Central memory CD4-positive, alpha-beta T cell (primary cell): ENCODE measurements at places on chromosomes 12 and 14.

GRCh38 chr14:87896393-87897380 is 96.3 kb downstream of the GALC start:
- no peak for DNase-seq

DNA sequence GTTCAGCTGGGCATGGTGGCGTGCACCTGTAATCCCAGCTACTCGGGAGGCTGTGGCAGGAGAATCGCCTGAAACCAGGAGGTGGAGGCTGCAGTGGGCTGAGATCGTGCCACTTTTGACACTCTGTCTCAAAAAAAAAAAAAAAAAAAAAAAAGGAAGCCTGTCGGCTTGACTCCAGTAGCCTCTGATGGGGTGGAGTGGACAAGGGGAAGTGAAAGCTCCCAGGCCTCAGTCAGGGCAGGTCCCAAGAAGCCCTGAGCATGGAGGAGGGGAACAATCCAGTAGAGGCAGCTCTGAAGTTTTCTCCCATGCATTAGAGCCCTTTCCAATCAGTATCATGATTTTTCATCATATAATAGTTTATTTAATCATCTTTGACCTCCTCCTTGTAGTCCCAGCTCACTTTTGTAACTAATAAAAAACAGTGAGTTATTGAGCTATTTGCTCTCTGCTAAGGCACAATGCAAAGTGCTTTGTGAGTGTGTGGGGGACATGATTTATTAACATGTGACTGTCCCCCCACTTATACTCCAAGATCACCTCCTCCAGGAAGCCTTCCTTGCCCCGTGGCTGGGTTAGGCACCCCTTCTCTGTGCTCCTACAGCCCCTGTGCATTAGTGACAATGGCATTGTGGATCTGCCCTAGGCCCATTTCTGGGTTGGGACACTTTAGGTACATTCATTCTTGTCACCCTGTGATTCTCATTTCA is 4.7 kb upstream of the SSH1 start:
- no peak for DNase-seq

- no peak for DNase-seq
Measured at GRCh38 chr14:23366426-23366921, 1.5 kb upstream of the EFS start.

- DNase-seq: no peak
Measured at GRCh38 chr12:89412665-89413064, 60.4 kb upstream of the DUSP6 start.

DNA sequence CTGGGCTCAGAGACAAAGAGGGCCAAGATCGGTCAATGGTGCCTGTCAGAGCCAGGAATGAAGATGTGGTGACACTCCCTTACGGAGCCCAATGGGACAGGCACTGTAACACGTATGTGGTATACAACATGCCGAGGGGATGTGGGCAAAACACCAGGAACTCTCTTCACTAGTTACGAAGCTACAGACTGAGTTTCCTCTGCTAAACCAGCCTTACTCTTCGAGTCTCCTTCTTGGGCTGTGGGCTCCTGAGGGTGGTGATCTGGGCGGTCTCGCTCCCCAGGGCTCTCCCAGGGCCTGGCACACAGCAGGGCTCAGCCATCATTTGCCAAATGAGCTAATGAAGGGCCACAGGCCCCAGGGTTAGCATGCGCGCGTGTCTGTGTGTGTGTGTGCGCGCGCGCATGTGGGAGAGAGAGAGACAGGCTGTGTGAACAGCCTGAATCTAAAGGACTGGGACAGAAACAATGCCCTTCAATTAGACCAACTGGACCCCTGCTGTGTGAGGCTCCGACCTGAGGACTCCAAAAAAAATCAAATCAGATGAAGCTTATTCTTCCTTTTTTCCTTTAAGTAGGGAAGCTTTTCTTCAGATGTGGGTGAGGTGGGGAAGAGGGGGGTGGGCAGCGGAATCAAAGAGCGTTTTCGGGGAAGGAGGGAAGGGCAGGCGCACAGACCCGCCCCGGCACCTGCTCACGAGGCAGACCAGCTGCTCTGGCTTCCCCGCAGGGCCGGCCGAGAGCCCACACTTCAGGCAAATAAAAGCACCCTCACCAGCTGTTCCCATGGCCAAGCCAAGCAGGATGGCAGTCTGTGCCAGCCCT is 42.5 kb downstream of the CCDC88C start:
- peak; percentile 67 for DNase-seq

GRCh38 chr12:79563021-79563740 is 127.6 kb downstream of the PAWR start:
- DNase-seq: no peak

DNA sequence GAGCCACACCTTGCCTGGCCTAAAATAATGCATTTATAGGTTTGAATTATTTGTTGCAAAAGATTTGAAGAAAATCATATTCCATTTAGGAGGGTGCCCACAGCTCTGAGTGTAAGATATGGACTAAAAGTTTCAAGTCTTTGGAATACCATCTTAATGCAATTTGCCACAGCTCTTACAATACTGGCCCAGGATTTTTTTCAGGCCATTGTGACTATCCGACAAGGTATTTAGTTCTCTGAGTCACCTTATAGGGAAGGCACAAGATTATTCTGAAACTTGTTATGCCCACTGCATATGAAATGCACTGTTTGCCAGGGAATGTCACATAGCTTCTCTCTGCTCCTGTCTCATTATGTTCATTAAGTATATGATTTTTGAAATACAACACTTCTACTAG is 29.6 kb upstream of the SLC6A13 start:
- no peak for DNase-seq

DNA sequence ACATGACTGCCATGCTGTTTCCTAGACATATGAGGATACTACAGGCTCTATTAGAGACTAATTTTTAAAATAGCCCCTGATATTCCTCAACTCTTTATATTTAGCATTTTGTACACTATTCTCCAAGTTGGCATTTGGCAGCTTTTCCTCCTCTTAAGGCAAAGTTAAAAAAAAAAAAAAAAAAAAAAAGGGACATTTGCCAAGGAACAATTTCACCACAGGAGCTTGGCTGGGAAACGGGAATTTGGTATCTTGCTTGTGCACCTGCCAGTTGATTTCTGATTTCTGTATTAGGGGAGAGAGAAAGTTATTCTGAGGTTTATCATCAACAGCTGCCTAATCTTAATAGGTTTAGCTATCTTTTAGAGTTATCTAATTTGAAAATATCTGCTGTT is 87.2 kb downstream of the CAND1 start:
- DNase-seq: no peak

DNA sequence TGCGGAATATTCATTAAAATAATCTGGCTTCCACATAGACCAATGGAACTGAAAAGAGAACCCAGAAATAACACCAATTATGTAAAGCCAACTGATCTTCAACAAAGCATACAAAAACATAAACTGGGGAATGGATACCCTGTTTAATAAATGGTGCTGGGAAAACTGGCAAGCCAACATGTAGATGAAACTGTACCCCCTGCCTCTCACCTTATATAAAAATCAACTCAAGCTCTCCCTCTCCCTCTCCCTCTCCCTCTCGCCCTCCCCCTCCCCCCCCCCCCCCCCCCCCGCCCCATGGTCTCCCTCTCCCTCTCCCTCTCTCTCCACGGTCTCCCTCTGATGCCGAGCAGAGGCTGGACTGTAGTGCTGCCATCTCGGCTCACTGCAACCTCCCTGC is 13.1 kb upstream of the SPTSSA start:
- DNase-seq: no peak

GRCh38 chr12:116773276-116773731 is 35.2 kb downstream of the RNFT2 start:
- no peak for DNase-seq

GRCh38 chr12:124827588-124828184 is 36.0 kb downstream of the SCARB1 start:
- no peak for DNase-seq

DNA sequence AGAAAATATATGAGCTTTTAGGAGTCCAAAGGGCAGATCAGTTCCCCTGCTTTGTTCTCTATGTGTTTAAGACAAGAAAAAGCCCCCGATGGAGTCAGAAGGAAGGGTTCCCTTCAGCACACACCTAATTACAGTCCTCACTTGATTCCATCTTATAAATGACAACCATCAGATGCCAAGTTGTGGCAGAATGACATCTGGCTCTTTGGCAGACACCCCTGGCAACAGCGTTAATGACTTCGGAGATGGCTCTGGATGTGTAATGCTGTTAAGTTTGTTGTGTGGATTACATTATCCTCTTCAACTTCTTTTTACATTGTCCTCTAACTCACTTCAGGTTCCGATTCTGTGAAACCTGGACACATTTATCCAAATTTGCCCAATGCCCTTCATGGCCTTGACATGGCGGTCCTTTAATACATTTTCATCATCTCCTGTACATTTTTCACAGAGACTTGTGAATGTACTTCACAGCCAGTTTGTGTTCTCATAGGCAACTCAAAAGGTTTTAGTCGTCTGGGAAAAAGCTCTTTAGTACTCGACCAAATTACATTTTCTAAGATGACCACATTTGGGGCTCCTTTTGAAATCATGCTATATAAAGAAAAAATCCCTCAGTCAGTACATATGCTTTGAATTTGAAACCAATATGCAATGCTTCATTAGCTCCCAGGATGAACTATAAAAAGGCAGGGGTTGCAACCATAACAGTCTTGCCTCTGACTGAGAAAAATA is 667.8 kb downstream of the NOVA1 start:
- DNase-seq: no peak

DNA sequence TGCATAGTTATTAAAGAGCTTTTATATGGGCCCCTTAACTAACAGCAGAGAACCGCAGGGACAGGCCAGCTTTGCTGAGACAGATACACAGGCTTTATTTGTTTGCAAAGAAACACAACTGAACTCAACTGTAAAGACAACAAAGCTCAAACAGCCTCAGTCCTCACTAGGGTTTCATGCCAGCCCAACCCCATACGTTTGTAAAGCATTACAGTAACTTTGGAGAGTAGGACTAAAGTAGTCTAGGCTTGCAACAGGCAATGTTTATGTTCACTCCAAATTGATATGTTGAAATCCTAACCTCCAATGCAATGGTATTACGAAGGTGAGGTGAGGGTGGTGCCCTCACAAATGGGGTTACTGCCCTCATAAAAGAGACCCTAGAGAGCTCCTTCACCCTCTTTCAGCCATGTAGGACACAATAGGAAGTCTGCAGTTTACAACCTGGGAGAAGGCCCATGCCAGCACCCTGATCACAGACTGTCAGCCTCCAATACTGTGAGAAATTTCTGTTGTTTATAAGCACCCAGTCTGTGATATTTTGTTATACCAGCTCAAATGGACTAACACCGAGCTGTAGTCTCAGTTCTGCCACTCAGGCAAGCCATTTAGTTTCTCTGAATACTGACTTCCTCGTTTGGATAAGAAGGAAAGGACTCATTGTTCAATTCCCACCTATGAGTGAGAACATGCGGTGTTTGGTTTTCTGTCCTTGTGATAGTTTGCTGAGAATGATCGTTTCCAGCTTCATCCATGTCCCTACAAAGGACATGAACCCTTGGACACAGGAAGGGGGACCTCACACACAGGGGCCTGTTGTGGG is 35.2 kb downstream of the PPM1H start:
- DNase-seq: no peak

GRCh38 chr14:39875028-39875427 is 442.8 kb upstream of the FBXO33 start:
- DNase-seq: no peak

- no peak for DNase-seq
Measured at GRCh38 chr14:50109342-50109741, 7.0 kb downstream of the VCPKMT start.

DNA sequence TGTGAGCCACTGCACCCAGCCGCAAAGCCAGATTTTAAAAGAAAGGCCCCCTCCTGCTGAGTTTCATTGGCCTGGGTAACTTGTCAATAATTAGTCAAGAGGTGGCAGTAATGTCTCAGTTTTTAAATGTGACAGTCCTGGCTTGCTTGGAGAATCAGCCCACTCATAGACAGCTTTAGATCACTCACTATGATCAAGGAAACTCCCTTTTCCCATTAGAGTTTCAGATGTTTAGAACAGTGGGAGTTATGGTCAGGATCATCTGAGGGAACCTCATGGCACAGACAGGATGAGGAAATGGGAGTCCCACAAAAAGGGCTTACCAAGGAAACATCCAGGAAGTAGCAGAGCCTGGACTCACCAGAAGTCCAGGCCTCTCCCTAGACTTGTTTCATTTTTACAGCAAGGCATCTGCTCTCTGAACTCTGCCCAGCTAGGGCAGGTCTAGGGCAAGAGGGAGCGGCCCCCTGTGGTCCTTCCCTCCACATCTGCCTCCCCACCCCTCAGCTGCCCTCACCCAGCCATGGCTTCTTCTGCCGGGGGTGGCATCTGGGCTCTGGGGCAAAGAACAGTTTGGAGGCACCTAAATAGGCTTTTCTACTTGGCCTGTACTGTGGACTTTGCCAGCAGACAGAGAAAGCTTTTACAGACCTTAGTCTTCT is 11.2 kb downstream of the BCL2L14 start:
- DNase-seq: no peak

- no peak for DNase-seq
Measured at GRCh38 chr12:49604856-49605255, 583 bp downstream of the FAM186B start.

DNA sequence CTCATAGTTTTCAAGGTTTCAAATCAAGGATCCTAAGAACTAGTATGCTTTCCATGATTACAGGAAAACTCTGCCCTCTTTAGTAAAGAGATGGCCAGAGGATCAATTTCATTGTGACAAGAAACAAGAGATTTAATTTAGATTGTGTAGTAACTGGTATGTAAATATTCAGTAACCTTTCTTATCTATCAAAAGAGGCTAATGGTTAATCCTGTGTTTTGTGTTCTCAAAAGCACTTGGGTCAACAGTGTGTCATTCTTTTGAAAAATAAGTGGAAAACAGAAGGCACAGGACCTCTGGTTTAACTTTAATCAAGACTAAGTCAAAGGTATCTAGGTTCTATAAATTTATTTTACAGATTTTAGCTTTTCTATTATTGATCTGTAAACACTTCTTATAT is 56.6 kb upstream of the ERGIC2 start:
- no peak for DNase-seq

- no peak for DNase-seq
Measured at GRCh38 chr12:12997156-12997555, 2.9 kb downstream of the HEBP1 start.

DNA sequence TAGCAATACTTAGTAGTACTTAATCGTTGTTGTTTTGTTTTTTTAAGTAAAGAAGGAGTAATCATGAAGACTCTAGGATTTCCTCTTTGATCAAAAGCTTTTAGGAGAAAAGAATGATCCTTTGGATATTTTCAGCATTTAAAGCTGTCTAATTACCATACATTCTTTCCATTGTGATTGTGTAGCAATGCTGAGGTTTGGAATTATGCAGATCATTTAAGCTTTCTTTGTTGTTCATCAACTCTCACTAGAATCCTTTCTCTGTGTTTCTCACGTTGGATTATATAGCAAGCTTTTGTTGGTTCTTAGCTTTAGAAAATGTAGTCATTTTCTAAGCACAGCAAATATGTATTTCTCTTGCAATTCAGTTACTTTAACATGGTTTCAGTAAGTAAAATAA is 25.8 kb downstream of the CCDC91 start:
- DNase-seq: no peak

DNA sequence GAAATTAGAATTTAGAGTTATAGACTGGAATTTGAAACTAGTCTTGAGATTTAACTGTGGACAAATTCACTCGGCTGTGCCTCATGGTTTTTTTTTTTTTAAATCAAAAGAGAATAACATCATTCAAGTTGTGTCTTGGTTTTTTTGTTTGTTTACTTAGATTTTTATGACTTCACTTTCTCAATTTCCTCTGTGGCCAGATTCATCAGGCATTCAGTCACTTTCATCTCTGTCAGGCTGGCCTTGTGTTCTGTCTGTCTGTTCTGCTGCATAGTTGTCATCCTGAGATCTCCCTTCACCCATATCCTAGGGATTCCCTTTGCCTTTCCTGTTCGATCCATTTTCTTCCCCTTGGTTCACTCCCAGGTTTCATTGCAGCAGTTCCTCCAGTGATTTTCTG is 10.0 kb downstream of the MARK3 start:
- DNase-seq: peak; percentile 28
